Left lung (tissue), 14 donors: ENCODE measurements at places on chromosomes 4 and X. TPM values are rescaled to one million over a fixed set of nuclear protein-coding genes. Genes with fewer than 3 reads are reported as not detected.

DNA sequence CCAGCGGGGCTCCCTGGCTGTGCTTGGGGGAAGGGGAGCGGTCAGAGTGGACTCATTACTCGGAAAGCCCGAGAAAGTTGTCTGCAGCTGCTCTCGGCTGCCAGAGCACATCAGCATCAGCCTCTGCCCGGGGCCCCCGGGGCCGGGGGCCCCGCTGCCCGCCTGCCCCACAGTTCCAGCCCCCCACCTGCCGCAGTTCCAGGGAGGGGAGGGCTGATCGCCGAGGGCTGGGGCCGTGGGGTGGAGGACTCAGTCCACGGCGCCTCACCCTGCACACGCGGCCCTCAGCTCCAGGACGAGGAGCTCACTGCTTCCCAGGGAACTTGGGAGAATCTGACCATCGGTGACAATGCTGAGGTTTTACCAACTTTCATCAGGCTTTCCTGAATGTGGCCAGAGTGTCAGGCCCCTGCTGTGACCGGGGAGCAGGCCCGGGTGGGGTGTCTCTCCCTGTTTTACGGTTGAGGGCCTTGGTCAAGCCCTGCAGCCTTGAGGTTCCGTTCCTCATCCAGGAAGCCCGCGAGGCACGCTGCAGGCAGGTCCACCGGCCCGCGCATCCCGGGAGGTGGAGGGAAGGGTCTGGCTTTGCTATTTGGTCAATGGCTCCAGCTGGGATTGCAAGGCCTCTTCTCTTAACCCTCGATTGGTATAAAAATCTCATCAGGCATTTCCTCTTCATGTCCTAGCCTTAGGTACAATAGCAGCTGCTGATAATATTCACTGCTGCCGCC is 57.2 kb downstream of the CPZ start:
- no peak for DNase-seq

- DNase-seq = no peak
Observed at GRCh38 chr4:91577864-91578263, 725.9 kb upstream of the GRID2 start.

TEC gene
- polyA plus RNA-seq = 7.2 TPM

KLHL4 gene
- 5.5 TPM for polyA plus RNA-seq

DNA sequence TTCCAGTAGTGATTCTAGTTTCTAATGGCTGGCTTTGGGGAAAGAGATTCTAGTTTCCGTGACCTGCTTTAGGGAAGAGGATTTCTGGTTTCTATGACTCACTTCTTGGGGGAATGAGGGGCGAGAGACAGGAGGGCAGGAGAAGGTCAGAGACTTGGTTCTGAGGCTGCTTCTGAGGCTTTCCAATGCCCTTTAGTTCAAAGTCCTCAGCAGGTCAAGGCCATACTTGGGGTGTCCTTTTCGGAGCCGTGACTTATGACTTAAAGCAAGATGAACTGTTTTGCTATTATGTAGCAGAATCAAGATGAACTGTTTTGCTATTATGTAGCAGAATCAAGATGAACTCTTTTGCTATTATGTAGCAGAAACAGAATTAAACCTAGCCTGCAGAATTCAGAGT is 52.2 kb upstream of the TLR3 start:
- no peak for DNase-seq

GRCh38 chr4:56540826-56541225 is 35.2 kb downstream of the ARL9 start:
- DNase-seq = no peak

- DNase-seq = no peak
Observed at GRCh38 chr4:82688091-82688795, 110.4 kb downstream of the SCD5 start.

VSIG1 gene
- 0.53 TPM for polyA plus RNA-seq

ETDA gene
- polyA plus RNA-seq = 0.37 TPM

DNA sequence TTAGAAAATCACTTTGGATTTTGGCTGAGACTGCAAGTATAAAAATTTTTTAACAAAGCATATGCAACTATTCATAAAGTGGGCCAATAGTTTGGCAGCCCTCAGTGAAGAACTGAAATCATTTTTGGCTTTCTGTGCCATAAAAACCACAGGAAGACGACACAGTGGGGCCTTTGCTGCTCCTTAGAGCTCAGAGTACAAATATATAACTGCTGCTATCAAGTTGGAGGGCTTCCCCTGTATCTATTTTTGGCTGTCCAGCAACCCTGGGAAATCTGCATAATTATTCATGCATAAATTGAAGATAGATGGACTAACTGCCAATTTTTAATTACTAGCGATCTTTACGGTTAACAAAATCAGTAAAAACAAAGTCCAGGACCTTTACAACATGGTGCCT is 51.5 kb upstream of the FTHL17 start:
- DNase-seq = no peak

- no peak for DNase-seq
Observed at GRCh38 chr4:181659876-181660275, 583.3 kb upstream of the TENM3 start.

GRCh38 chrX:20060961-20061748 is 55.6 kb downstream of the MAP7D2 start:
- no peak for DNase-seq

DNA sequence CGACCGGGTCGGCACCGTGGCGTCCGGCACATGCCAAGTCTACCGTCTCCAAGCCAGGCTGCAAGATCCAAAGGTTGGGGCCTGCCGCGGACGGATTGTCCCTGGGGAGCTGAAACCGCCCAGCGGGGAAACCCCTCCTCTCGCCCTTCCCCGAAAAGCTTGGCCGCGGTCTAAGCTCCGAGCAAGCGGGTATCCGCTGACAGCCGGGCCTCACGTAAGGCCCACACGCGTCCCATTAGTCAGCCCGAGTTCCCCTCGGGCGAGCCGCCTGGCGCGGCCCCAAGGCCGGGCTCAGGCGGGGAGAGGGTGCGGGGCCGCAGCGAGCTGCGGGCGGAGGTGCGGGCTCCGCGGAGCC is 6.8 kb upstream of the BCOR start:
- no peak for DNase-seq

GRCh38 chr4:121176082-121176934 is 12.2 kb upstream of the TNIP3 start:
- no peak for DNase-seq
